Muscle of arm (tissue), 14 donors: ENCODE measurements at places on chromosomes 4 and X.

GRCh38 chrX:153665726-153666306 lies 7.8 kb downstream of the PNCK start:
- no peak for DNase-seq

DNA sequence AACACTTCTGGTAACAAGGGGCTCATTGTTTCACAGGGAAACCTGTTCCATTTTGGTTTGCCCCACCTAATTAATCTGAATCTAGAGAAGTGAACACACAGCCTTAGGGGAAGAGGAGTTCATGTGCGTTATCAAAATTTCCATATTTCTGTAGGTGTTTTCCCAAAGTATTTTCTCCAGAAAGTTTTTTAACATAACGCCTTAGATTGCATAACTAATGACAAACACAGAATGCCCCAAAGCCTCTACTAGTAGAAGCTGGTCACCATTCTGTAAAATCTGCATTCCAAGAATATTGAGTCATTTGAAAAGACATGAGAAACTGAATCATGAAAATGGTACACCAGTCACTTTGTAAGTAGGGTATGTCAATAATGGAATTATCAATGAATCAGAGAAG lies 41.1 kb downstream of the IL13RA2 start:
- no peak for DNase-seq

- no peak for DNase-seq
Measured at GRCh38 chr4:20074450-20074849, 177.3 kb upstream of the SLIT2 start.

- DNase-seq, result no peak
Measured at GRCh38 chrX:147923605-147924004, 11.9 kb downstream of the FMR1 start.

DNA sequence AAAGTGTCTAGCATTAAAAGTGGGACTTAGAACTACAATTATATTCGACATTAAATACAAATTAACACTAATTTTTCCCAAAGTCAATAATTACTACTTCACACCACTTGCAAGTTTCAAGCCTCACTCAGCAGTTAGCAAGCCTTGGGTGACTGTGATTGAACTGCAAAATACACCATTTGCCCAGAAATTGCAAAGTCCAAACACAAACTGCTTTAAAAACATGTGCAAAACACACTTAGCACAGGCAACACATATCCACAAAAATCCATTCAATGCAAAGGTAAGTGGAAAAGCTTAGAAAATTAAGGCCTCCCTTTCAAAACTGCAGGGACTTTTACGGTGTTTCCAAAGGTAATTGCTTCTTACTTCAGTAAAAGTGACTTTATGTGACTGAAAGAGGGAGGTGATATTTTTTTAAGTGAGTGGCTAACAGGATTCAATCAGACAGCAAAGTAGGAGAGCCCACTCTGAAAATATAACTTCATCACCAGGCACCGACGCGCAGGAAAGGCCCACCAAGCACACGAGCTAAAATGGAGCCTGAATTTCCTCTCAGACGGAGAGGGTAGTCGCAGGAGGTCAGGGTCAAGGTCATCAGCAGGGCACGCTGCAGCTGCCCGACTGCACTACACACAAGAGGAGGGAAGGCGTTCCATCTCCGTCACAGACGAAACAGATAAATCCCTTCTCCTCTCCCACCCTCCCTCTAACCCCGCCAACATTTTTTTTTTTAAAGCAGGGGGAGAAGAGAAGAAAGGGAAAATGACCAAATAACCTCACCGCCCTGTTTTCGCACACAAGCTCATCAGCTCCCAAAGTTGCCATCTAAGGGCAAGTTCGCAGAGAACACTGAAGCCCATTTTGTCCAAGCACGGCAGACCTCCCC lies 3.1 kb downstream of the ZNF827 start:
- peak; percentile 32 for DNase-seq

DNA sequence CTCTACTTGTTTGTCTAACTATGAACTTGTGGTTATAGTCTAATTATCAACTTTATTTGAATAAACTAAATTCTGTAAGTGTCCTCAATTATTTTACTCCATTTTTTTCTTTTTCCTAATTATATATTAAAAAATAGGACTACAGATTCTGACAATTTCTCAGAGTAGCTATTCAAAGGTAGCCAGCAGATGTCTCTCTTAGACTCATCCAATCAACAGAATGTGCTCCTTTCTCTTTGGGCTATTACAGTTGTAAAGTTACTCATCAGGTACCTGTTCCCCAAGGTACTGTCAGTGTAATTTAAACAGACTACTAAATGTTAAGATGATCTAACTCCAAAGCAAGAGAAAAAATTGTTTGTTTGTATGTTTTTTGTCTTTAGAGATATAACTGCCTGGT lies 248.6 kb downstream of the PCDH18 start:
- DNase-seq, result peak; percentile 4

- DNase-seq, result no peak
Measured at GRCh38 chr4:183266371-183266770, 53.7 kb downstream of the CLDN22 start.

- DNase-seq, result no peak
Measured at GRCh38 chr4:168643796-168644159, 146.9 kb downstream of the PALLD start.

- DNase-seq, result no peak
Measured at GRCh38 chrX:152821145-152821765, 9.3 kb downstream of the CETN2 start.

DNA sequence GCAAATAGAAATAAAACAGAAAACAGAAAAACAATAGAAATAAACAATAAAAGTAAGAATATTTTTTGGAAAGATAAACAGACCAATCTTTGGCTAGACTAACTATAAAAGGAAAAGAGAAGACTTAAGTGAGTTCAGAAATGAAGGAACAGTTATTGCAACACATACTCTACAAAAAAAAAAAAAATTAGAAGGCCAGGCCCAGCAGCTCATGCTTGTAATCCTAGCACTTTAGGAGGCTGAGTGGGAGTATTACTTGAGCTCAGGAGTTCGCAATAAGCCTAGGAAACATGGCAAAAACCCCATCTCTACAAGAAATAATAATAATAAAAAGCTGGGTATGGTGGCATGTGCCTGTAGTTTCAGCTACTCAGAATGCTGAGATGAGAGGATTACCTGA lies 336.7 kb downstream of the DTHD1 start:
- DNase-seq, result no peak

DNA sequence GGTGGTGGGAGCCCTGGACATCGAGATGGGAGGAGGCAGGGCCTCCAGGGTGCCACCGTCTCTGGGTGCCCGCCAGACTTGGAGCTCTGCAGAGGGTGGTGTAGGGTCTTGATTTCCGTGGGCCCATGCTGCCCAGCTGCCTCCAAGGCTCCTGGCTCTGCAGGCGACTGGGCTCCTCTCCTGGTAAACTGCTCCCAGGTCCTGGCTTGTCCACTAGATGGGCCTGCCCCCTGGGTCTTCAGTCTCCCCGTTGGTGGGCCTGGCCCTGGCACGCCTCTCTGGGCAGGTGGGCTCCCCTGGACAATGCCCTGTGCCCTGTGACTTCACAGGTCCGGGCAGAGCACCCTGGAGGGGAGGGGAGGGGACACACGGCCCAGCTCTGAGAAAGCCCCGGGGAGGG lies 7.7 kb downstream of the FGFR3 start:
- no peak for DNase-seq
